ENCODE measurements at places on chromosomes 11 and 22.

- DNase-seq, result no peak
These were observed 28.8 kb downstream of the DKK3 start for GRCh38 chr11:11979488-11980117.

DNA sequence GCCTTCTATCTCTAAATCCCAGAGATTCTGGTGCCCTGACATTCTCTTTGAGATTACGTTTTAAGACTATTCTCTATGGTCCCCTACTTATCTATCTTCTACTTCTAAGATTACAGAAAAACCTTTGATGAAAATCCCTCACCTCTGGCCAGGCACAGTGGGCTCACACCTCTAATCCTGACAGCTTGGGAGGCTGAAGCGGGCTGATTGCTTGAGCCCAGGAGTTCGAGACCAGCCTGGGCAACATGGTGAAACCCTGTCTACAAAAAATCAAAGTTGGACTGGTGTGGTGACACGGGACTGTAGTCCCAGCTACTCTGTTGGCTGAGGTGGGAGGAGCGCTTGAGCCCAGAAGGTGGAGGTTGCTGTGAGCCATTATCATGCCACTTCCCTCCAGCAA, 14.4 kb downstream of the NUP98 start:
- no peak for DNase-seq

DNA sequence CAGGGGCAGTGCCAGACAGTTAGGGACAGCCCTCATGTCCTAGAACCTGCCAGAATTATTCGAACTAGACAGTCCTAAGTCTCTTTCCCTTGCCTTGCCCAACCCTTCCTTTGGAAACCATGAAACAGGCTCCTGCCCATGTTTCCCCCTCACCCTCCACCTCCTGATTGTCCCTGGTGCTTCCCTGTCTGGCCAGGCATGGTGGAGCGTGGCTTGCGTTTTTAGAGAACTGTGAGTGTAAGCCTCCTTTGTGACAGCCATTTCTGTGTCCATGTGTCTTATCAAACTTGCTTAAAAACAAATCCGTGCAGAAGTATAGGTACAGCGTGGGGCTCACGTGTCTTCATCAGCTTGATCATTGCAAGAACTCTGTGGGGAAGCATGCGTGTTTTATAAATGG, 54.9 kb downstream of the MPPED1 start:
- no peak for DNase-seq

DNA sequence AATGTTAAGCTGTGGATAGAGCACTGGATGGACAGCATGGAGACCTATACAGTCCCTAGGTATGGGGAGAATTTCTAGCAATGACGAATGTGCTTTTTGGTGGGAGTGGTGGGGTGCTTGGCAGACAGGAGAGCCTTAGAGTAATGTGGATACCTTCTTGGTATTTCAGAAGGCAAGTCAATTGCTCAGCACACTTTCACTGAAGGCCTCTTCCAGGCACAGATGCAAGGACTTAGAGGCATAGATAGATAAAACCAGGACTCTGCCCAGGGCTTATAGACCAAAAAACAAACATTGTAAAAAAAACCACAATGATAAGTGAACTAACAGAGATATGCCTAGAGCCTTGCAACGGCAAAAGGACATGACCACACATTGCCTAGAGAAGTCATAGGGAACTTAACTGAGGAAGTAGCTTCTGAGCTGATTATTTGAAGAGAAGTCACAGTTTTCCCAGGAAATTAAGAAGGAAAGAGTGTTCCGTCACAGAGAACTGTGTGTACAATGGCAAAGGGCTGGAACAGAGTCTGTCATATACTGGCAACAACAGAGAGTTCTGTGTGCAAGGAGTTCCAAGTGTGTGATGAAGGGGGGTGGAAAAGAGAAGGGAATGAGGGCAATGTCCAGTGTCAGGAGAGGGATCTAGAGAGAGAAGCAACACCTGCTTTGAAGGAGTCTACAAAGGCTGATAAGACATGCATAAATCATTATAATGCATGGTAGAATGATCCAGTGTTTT, 65.9 kb upstream of the PICALM start:
- no peak for DNase-seq

DNA sequence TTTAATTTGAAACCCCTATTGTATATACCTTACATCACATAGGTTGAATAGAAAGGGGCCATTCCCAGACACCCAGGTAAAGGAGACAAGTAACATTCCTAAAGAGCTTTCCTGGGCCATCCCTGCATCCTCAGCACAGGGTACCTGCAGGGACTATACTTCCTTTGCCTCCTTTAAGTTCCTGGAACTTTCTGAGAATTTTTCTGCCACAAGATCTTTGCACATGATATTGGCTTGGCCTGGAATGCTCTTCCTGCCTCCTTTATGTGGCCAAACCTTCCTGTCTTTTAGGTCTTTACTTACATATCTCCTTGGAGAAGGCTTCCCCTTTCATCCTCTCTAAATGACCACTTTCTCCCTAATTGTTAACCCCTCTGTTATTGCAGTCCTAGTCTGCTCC, 7.9 kb upstream of the AMOTL1 start:
- no peak for DNase-seq

DNA sequence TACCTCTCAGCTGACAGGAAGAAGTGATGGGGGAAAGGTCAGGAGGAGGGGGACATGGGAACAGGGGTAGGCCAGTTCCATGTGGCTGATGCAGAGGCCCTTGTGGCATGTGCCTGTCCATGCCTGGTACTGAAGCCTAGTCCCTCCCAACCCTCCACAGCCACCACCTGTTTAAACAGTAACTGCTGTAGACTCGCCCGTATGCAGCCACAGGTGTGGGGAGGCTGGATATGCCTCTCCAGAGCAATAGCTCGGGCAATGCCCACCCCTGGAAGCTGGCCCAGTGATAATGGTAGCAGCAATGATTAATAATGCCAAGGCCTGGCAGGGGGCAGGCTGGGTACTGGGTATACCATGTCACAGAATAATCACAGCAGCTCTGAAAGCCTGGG, 2.3 kb downstream of the SMTN start:
- DNase-seq, result no peak

DNA sequence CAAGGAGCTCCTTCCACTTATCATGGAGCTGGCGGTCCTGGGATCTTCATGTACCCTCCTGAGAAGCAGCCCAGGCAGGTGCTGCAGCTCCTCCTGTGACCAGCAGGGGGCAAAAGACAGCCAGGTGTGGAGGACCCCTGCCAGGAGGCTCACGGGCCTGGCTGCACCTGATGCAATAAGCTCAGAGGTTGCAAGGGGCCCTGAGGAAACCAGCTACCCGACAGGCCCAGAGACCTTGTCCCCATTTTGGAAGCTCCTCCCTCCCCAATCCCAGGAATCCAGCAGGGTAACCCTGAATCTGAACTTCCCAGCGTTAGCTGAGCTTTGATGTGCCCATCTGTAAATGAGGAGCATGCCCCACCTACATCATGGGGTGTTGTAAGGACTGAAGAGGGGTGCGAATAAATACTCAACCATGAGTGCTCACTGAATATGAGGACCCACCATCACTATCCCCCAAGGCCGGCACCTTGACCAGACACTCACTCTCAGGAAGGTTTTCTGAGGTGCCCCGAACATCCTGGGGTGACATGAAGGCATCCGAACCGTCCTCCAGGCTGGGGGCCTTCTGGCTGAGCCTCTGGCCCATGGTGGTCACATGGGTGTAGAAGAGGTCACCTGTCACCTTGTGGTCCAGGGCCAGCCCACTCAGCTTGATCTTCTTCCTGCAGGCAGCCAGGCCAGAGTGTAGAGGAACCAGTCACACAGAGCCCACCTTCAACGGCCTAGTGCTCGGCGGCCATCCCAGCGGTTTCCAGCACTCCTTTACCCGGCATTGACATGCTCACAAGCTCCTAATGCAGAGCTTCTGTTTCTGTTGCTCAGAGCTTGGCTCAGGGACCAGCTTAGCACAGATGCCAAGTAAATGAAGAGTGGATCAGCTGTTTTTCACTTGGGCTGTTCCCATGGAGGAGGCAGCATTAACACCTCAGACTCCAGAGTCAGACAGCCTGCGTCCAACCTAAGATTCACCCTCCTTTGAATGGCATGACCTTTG, 21.7 kb downstream of the SLC43A1 start:
- no peak for DNase-seq

- no peak for DNase-seq
These were observed 1154.6 kb downstream of the JRKL start for GRCh38 chr11:97544431-97544830.

GRCh38 chr11:34650528-34650927, 29.6 kb downstream of the EHF start:
- no peak for DNase-seq

GRCh38 chr22:30871391-30872284, 96.9 kb downstream of the MORC2 start:
- no peak for DNase-seq

All from SIG-M5 (cell line).